ENCODE measurements at places on chromosomes 2 and 18.

DNA sequence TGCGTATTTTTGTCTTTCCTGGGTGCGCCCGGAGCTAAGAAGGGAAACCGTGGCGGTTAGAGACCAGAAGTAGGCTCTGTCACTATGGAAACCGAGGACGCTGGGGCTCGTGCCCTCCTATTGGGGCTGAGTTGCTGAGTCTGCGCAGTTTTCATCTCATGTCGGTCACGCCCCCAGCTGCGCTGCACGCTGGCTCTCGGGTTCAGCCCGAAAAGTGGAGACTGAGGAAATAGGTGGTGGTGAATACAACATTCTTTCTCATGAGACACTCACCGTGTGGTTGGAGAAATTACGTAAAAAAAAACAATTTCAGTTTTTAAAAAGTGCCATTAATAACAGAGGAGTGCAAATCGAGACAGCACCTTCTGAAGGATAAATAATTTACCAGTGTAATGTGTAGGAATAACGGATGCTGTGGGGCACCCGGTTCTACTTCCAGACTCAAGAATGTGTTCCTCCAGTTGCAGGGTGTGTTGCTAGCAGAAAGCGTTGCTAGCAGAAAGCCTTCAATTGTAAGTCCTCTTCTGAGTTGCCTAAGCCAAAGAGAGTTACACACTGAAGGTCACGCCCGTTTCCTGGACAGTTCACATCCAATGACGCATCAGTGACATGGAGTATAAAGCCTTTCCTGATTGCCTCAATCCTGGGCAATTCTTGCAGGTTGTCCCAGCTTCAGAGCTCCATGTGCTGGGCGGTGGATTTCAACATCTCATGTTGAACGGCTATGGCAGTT is 20.4 kb upstream of the CXXC1 start:
- peak; percentile 82 for DNase-seq

GRCh38 chr2:84451579-84451978 is 7.5 kb downstream of the SUCLG1 start:
- no peak for DNase-seq

- DNase-seq: no peak
Observed at GRCh38 chr2:238152771-238153688, 5.7 kb upstream of the ERFE start.

DNA sequence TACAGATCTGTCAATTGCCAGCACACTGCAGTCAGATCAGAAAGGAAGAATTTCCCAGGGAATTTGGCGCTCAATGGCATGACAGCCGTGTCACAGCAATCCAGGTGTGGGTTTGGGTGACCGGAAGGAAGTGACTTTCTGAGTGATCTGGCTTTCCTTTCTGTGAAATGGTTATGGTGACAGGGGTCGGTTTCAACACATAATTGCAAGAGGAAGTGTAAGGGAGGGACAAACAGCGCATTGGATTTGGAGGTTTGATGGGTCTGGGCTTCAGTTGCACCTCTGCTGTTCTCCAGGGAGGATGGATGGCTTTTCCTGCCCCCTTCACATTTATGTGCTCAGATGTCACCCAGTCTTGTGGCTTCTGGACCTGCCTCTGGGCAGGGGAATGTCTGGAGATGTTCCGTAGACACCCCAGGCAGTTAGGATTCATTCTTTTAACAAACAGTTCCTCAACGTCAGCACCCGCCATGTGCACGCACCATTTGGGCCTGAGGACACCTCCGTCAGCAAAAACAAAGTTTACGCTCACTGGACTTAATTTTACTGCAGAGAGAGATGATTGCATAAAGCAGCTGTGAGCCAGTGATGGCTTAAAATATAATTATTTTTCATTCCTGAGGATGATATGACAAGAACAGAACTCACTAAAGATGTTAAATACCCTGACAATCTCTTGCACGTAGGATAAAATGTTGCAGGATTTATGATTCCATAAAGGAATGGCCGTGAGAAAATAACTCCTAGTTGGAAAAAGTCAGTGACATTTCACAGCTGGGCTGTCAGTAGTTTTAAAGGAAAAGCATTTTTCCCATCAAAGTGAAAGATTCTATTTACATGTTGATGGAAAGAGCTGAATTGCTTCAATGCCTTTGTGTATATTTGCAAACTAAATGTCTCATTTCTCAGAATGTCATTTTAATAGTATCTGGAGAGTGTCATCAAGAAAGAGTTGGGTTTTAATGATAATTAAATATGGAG is 36.9 kb downstream of the MBP start:
- DNase-seq: no peak

- no peak for DNase-seq
Observed at GRCh38 chr2:132374551-132374950, 42.1 kb upstream of the GPR39 start.

DNA sequence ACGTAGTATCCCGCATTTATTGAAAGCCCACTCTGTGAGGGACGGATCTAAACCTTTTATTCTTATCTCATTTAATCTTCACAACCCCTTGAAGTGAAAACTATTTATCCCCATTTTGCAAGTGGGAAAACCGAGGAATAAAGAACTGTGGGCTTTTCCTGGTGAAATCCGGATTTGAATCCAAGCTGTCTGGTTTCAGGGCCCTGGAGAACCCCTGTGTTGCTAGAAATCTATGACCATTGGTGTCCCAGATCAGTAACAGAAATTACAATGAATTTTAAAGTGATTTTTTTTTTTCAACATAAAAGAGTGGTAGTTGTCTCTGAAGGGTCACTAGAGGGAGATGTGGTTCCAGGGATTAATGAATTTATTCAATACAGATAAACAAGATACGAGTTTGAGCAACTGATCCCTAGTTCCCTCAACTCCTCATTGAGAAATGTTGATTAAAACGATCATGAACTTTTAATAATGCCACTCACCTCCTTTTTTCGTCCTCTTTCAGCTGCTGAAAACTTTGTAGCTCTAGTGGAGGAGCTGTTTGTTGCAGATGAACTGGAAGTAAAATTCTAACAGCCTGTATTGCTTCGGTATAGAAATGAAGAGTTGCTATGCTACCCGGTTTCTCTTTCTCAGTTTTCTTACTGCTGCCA is 940 bp downstream of the XRCC5 start:
- no peak for DNase-seq

DNA sequence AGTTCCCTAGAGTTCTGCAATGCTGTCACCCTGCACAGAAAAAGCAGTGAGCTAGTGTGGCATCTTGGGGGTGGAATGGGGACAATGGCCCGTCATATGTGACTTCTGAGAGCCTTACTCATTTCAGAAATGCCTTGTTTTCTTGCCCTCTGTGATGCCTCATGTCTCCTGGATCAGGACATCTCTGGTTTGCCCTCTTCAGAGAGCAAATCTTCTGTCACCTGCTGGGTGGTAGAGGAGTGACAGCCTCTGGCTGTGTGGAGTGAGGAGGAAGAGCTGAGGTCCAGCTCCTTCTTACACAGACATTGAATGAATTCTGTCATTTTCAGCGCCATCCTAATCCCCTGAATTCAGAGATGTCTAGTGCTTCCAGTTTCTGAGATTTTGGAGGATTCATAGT is 55.6 kb upstream of the PHLPP1 start:
- no peak for DNase-seq

DNA sequence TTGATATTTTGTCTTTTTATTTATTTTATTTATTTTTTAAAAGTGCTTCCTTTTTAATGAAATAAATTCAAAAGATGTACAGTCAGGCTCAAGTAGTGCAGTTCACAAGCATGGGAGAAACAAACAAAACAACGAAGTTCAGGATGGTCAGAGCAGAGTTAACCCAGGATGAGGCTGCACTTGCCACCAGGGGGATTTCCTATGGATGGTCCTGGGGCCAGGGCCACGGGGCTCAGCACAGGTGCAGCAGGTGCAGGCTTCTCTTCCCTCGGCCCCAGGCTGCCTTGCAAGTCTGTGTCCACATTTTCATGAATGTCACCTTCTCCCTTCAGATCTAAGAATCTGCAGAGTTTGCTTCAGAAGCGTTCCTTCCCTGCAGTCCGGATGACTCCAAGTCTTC is 76.5 kb downstream of the CDCA7 start:
- no peak for DNase-seq

DNA sequence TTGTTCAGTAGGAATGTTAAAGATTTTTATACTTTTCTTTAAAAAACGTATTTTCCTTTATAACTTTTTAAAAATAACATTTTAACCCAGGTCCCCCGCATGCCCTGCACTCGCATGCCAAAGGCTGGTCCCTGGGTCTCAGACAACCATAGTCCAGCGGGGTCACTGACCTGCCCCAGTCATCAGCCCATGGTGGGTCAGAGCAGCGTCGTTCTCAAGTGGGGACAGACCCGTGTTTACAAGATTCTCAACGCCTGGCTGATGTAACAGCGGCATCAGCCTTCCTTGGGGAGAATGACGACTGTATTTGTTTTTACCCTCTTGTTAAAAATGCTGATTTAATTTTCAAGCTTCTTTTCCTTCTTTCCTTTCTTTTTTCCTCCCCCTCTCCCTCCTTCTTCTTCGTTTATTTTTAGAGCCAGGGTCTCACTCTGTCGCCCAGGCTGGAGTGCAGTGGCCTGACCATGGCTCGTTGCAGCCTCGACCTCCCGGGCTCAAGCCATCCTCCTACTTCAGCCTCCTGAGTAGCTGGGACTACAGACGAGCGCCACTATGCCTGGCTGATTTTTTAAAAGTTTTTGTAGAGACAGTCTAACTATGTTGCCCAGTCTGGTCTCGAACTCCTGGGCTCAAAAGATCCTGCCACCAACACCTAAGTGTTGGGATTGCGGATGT is 1.0 kb upstream of the EFHD1 start:
- DNase-seq: no peak

DNA sequence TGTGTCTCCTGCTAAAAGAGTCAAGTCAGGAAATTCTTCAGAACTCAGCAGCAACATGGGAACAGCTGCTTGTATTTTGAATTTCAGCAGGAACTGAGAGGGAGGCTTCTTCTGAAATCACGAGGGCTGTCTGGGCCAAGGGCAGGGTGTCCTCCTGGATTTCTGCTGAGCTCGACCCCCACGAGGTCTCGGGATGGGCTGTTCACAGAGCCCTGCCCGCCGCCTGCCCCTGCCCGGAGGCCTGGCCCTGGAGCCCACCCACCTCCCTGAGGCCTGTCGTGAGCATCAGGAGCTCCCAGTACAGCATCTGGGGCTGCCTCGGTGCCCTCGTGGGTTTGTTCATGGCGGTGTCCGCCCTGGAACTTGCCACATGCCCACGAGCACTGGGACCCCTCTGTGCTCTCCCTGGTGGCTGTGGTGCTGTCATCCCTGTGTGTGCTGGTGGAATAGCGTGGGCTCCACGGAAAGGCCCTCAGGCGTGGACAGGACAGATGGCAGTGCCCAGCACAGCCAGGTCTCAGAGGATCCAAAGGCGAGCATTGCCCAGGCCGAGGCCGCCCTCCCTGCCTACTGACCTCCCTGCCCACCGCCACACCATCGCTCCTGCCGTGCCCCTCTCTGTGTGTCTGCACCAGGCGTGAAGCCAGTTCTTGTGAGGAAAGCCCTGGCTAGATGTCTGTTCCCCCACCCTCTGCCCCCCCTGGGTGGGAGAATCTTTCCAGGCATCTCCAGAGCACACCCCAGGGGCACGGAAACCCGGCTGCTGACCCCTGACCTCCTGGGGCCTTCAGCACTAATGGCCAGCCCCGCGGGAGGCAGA is 25.9 kb downstream of the RAMP1 start:
- no peak for DNase-seq

DNA sequence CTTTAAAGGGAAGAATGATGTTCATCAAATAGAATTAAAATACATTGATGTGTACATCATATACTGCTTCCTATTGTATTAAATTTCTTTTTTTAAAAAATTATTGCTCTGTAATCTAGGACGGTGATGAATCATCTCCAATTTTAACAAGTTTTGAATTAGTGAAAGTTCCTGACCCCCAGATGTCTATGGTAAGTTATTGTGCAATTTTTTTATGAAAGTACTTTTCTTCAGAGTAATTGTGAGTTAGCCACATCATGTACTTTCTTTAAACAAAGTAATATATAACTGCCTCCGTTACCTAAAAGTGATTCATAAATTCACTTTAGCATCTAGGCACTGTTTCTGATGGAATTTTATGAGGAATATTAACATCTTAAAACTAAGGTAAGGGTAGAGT is 38.1 kb downstream of the PIK3C3 start:
- DNase-seq: no peak

GRCh38 chr2:64249426-64249825 is 105.2 kb upstream of the PELI1 start:
- no peak for DNase-seq

DNA sequence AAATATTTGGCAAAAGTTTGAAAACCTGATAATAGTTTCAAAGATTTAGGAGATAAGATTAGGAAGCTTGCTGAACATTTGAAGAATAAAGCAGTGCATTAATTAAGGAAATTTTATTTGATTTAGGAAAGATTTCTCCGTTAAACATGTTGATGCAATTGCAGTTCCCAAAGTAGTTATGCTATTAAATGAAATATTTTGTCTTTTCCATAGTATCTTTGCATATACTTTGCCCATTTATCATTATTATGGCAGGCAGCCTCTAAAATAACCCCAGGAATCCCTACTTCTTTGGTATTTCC is 136.5 kb downstream of the MREG start:
- DNase-seq: no peak

GRCh38 chr2:63665846-63666475 is 77.2 kb downstream of the MDH1 start:
- DNase-seq: no peak

DNA sequence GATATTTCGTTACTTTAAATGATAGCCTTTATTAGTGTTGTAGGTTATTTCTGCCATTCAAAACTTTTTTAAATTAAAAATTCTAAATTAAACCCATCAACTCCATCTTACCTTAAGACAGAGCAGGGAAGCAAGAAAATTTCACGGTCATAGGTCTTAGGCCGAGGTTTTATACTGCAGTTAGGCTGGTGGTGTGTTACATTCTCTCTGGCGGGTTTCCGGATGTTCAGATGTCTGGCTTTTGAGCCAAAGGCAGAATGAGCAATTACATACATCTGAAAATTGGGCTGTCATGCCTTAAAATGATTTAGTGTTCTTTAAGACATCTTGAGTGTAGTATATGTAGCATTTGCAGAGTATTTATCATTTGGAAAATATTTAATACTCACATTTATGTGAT is 27.9 kb downstream of the GLS start:
- DNase-seq: no peak

GRCh38 chr2:109452318-109453305 is 161.2 kb downstream of the SEPTIN10 start:
- no peak for DNase-seq
